ENCODE measurements at places on chromosomes 6 and 20. TPM values are rescaled to one million over a fixed set of nuclear protein-coding genes. Genes with fewer than 3 reads are reported as not detected.

The LPA gene
- under 0.01 TPM for total RNA-seq

The HLA-DMB gene
- 1.4 TPM for total RNA-seq

The ECT2L gene
- not detected for total RNA-seq

The FAM135A gene
- 10.7 TPM for total RNA-seq

The IFNGR1 gene
- 40.1 TPM for total RNA-seq

The MRAP2 gene
- total RNA-seq: 3.7 TPM

The MEI4 gene
- not detected for total RNA-seq

The CGA gene
- total RNA-seq: 0.28 TPM

The TINAG gene
- not detected for total RNA-seq

The OR2B6 gene
- not detected for total RNA-seq

The HCRTR2 gene
- not detected for total RNA-seq

The SMIM28 gene
- total RNA-seq: not detected

The IPCEF1 gene
- total RNA-seq: not detected

The PACRG gene
- under 0.01 TPM for total RNA-seq

The NR2E1 gene
- not detected for total RNA-seq

The WFDC2 gene
- not detected for total RNA-seq

The NOL7 gene
- total RNA-seq: 104 TPM

The ADISSP gene
- 30.1 TPM for total RNA-seq

The TAP1 gene
- total RNA-seq: 62.0 TPM

The IL17A gene
- not detected for total RNA-seq

The ISM1 gene
- total RNA-seq: not detected

The PRDM13 gene
- total RNA-seq: not detected

The MYB gene
- 0.28 TPM for total RNA-seq

The SLC32A1 gene
- under 0.01 TPM for total RNA-seq

The WFDC5 gene
- not detected for total RNA-seq

The RBM38 gene
- total RNA-seq: 8.2 TPM

The COQ3 gene
- total RNA-seq: 2.8 TPM

The PSMB1 gene
- total RNA-seq: 359 TPM

The CALHM6 gene
- total RNA-seq: 0.58 TPM

The FAM210B gene
- total RNA-seq: 31.4 TPM

The OR2B3 gene
- total RNA-seq: not detected

The MDFI gene
- total RNA-seq: 1.3 TPM

The SERPINB6 gene
- total RNA-seq: 120 TPM

The SLC17A1 gene
- total RNA-seq: not detected

The HRH3 gene
- total RNA-seq: not detected

The HLA-DQB2 gene
- not detected for total RNA-seq

The NOX3 gene
- not detected for total RNA-seq
